ENCODE measurements at places on chromosomes 16 and 17.

DNA sequence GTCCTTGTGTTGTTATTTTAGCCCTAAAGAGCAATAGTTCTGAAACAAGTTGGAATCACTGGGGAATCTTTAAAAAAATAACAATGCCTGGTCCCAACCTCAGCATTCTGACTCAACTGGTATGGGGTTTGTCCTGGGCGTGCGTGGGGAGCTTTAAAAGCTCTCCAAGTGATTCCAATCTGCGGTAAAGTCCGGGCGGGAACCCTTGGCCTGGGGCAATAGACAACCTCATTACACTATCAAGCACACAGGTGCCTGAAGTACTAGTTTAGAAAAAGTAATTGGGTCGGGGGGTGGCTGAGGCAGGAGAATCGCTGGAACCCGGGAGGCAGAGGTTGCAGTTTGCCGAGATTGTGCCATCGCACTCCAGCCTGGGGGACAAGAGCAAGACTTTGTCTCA is 4.4 kb downstream of the STX8 start:
- DNase-seq, result no peak

- DNase-seq, result no peak
Observed at GRCh38 chr16:7013990-7014389, 318.7 kb upstream of the RBFOX1 start.

DNA sequence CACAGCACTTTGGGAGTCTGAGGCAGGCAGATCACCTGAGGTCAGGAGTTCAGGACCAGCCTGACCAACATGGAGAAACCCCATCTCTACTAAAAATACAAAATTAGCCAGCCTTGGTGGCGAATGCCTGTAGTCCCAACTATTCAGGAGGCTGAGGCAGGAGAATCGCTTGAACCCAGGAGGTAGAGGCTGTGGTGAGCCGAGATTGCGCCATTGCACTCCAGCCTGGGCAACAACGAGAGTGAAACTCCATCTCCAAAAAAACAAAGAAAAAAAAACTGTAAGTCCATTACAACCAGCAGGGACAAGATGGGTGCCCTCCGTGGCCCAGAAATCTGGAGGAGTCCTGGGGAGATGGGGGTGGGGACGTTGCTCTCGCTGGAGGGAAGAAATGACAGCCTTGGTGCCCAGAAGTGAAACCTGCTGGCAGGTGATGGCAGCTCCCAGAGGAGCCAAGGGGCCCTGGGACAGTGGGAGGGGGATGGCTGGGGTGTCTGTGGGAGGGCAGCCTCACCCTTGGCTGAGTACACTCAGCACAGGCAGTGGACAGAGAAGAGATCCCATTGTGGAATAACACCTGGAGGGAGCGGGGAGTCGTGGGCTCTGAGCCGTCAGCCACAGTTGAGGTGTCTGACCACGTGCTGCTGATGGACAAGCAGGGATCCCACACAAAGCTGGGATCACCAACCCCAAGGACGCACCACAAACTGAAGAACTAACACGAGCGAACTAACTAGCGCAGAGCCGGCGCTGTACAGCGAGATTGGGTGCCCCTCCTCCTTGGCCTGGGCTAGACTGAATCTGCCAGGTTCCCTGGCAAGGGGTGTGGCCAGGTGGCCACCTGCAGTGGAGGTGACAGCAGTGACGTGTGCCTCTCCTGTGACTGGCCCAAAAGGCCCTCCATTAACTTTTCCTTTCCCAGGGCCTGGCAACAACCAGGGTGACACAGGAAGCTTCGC is 46.9 kb upstream of the BAHCC1 start:
- no peak for DNase-seq

GRCh38 chr17:48624544-48625494 is 1.3 kb downstream of the HOXB9 start:
- DNase-seq, result no peak

GRCh38 chr16:56871172-56871593 is 6.2 kb downstream of the SLC12A3 start:
- no peak for DNase-seq

GRCh38 chr17:83152745-83153611 is 73.6 kb downstream of the METRNL start:
- no peak for DNase-seq

- DNase-seq, result no peak
Observed at GRCh38 chr17:49832840-49833599, 14.8 kb downstream of the TAC4 start.

GRCh38 chr17:22704674-22705073 is 1012.4 kb downstream of the KCNJ18 start:
- no peak for DNase-seq

- no peak for DNase-seq
Observed at GRCh38 chr17:43599835-43600234, 53.7 kb upstream of the ETV4 start.

DNA sequence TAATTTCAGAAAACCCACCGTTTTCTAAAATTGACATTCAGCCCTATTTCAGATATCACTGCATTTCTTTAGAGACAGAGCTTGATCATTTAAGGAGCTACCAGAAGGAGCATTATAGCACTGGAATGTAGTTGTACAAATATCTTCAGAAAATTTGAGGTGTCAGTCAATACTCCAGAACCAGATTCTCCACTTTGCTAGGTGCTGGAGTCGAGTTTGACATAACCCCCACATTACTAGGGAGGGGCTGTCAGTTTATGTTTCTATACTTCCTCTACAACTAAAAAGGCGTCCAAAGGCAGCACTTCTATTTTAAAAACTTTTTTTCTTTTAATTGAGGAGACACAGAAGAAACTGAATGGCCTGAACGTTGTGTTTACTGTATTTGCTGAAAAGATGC is 892 bp upstream of the KIAA0513 start:
- DNase-seq, result no peak

DNA sequence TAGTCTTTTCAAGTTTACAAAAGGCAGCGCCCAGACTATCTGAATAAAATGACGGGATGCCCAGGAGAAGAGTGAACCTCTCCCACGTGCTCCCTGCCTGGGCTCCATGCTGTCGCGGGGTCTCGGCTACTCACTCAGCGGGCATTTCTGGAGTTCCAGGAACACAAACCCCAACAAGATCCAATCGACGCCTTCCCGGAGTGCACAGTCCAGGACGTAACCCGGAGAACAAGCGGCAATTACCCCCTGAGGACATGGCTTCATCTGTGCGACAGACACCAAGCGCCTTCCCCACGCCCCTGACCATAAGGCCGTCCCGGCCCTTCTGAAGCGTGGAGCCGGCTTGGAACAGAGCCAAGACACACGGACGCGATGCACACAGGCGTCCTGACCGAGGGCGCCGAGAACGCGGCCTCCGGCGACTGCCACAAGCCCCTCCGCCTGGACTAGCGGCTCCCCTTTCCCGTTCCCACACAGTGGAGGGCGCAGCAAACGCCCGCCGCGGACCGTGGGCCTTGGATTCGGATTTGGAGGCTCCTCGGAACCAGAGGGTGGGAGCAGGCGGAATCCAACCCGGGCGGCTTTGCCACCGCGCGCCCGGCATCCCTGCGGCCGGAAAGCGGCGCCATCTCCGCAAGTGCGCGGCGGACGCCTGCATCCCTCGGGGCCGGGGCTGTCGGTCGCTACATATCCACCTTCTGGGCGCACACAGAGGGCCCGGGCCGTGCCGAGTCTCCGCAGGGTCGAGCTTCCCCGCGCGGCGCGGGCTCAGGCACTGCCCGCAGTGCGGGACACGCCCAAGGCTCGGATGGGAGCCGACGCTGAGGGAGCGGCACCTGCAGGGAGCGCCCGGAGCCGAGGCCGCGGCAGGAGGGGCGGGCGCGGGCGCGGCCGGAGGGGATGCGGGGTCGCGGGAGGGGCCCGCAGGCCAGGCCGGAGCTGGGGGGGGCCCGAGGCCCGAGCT is 725 bp downstream of the ABCA3 start:
- DNase-seq, result no peak

- no peak for DNase-seq
Observed at GRCh38 chr17:78134899-78135385, 4.4 kb downstream of the TMC8 start.

GRCh38 chr17:19763416-19763815 is 15.3 kb upstream of the ALDH3A1 start:
- DNase-seq, result no peak

GRCh38 chr17:34384271-34384670 is 21.2 kb upstream of the CCL1 start:
- DNase-seq, result no peak

- no peak for DNase-seq
Observed at GRCh38 chr16:14194721-14195120, 123.6 kb downstream of the MRTFB start.

- no peak for DNase-seq
Observed at GRCh38 chr16:84606081-84606875, 11.6 kb downstream of the COTL1 start.

- no peak for DNase-seq
Observed at GRCh38 chr17:57396511-57396921, 140.2 kb downstream of the MSI2 start.

GRCh38 chr17:56495556-56495955 is 97.9 kb upstream of the NOG start:
- DNase-seq, result no peak

- DNase-seq, result no peak
Observed at GRCh38 chr16:8908810-8909468, 26.8 kb downstream of the LITAFD start.

DNA sequence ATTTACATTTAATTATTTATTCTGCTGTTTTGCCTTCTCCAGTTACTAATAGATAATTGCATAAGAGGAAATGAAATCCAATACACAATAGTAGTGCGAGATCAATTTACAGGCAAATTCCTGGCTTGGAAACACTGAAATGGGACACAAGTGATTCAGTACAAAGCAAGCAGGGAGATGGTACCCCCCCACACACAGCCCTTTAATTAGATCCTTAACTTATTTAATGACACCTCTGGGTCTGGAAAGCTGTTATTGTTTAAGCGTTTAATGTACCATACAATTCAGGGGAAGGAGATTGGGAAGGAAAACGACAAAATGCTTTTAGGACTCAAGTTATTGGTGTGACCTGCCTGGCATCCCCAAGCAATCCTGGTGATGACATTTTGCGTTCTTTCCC is 318.2 kb downstream of the NPIPA8 start:
- no peak for DNase-seq

DNA sequence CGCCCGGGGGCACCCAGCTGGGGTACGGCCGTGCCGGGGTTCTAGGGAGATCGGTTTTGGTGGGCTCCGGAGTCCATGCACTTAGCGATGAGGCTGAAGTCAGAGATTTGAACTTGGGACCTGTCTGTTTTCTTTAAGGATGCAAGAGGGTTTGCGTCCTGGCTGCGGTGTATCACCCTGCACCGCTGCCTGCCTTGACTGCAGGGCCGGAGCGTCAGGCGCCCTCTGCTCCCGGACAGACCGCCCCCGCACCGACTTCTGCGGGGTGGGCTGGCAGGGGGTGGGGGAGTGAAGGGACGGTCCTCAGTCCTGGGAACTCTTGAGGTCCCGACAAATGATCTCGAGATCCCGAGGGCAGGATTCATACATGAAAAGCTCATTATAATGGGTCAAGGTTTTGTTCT is 701 bp downstream of the PDP2 start:
- no peak for DNase-seq

GRCh38 chr16:52709306-52709705 is 162.4 kb upstream of the TOX3 start:
- no peak for DNase-seq

- DNase-seq, result no peak
Observed at GRCh38 chr17:75878174-75878998, at the start of gene TRIM47. Gene TRIM47 (minus strand): TSS chr17:75878581. CDS start chr17:75878548, 33 bp downstream.

GRCh38 chr16:53922067-53922806 is 218.3 kb downstream of the FTO start:
- DNase-seq, result no peak

- no peak for DNase-seq
Observed at GRCh38 chr16:71648921-71649320, 22.9 kb downstream of the MARVELD3 start.

GRCh38 chr17:34539881-34540280 is 39.5 kb upstream of the TMEM132E start:
- no peak for DNase-seq

- no peak for DNase-seq
Observed at GRCh38 chr16:57498031-57498430, 11.7 kb upstream of the DOK4 start.

DNA sequence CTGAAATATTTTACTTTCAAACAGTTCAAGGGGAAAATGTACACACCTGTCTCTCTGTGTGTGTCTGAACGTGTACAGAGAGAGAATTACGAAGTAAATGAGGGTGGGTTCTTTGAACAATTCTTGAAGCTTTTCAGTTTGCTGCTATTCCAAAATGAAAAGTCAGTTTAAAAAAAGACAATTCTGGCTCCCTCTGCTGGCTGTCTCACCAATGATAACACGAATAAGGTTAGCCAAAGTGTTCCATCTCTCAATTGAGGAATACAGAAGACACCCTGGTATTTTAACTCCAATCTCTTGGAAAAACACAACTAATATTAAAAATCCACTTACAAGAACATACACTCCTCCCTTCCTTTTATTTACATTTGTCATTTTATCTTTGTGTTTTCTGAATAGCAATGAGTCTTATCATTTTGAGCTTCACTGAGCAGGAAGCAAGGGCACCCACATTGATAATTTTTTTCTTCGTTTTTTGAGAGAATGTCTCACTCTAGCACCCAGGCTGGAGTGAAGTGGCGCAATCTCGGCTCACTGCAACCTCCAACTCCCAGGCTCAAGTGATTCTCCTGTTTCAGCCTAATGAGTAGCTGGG is 20.5 kb downstream of the EFTUD2 start:
- DNase-seq, result no peak

GRCh38 chr17:64547319-64547718 is 40.5 kb downstream of the CEP95 start:
- no peak for DNase-seq

DNA sequence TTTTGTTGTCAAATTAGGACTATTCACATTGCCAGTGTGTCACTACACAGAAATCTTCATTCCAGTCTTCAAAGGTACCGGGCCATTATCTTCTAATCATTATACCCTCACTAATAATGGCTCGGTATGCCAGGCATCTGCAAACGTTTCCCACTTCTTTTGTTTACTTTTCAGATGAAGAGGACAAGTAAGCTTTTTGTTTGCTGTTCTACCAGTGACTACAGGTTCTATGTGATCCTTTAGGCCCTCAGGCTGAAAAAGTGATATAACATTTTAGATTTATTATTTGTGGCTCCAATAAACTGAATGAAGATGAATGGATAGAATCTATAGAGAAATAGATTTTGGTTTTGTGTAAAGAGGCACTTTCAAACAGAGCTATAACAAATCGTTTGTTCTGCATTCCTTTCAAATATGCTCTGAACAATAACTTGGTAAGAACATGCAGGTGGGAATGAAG is 403 bp upstream of the KRTAP3-1 start:
- DNase-seq, result no peak

DNA sequence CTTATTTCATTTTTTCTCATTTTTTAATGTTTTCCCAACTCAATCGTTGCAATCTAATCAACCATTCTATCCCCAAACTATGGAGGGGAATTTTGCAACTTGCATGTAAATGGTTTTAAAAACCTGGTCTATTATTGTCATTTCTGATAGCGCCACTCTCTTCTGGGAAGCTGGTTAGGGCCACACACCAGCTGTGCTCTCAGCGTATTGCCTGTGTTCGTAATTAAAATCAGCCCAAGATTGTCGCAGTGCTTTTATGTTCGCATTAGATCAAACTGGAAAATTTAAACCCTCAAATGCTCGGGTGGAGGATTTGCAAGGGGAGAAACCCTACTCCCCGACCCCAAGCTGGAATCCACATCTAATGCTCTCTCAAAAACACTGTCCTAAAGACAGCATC is 123.5 kb upstream of the CACNG5 start:
- DNase-seq, result no peak

GRCh38 chr17:34243364-34244320 is 11.4 kb upstream of the CCL2 start:
- no peak for DNase-seq

- no peak for DNase-seq
Observed at GRCh38 chr17:39402890-39403605, 1.6 kb upstream of the FBXL20 start.

GRCh38 chr17:29596811-29597210 is 3.9 kb downstream of the ANKRD13B start:
- DNase-seq, result no peak

GRCh38 chr16:4291699-4292098 is 18.9 kb upstream of the TFAP4 start:
- DNase-seq, result no peak
